ENCODE measurements at places on chromosomes 3 and 15. TPM values are rescaled to one million over a fixed set of nuclear protein-coding genes. Genes with fewer than 3 reads are reported as not detected.

The AMT gene
- 2.5 TPM for total RNA-seq

The SPSB4 gene
- total RNA-seq, result not detected

The IL20RB gene
- 5.5 TPM for total RNA-seq

The AHSG gene
- 237 TPM for total RNA-seq

The IGSF10 gene
- total RNA-seq, result 2.6 TPM

The GLCE gene
- 9.1 TPM for total RNA-seq

The ALDH1A3 gene
- total RNA-seq, result 6.6 TPM

The KBTBD12 gene
- total RNA-seq, result not detected

The IL5RA gene
- 0.23 TPM for total RNA-seq

The SYNPR gene
- not detected for total RNA-seq

The MKRN2OS gene
- 1.7 TPM for total RNA-seq

The TEX55 gene
- total RNA-seq, result not detected

The SLC28A1 gene
- total RNA-seq, result not detected

The CFAP92 gene
- 5.9 TPM for total RNA-seq

The GOLGA6L10 gene
- total RNA-seq, result 3.8 TPM

The PCOLCE2 gene
- total RNA-seq, result 1.1 TPM

The LTF gene
- total RNA-seq, result not detected

The CPA3 gene
- not detected for total RNA-seq

The TF gene
- 23.4 TPM for total RNA-seq

The CCR1 gene
- 2.9 TPM for total RNA-seq

The LRRN1 gene
- total RNA-seq, result 0.84 TPM

The TGM5 gene
- total RNA-seq, result not detected

Measured in Caco-2 (cell line).